ENCODE measurements at places on chromosomes 7 and 10.

- DNase-seq = peak; percentile 79
Measured at GRCh38 chr10:91409869-91410637, at the start of gene HECTD2. TSS of gene HECTD2 (plus strand) at chr10:91410344. CDS start at chr10:91410439, 95 bp downstream.

- DNase-seq = no peak
Measured at GRCh38 chr10:99784727-99785441, 2.4 kb downstream of the ABCC2 start.

GRCh38 chr7:108525327-108525984 is 479 bp downstream of the PNPLA8 start:
- DNase-seq = no peak

DNA sequence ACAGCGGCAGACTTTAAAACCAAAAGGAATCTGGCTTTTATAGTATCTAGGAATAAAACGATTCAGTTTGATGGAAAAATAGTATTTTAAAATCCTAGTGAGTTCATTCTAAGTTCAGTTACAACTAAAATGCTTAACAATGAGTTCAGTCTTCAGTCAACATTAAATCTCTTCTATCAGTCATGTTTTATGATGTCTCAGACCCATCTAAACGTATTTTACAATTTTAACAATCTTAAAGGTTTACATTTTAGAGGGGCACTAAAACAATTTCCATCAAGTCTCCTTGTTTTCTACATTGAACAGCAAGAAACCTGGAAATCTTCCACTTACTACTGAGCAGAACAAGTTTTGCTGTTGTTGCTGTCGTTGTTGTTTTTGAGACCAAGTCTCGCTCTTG is 10.0 kb downstream of the SVOPL start:
- DNase-seq = no peak

- no peak for DNase-seq
Measured at GRCh38 chr10:18221123-18221522, 80.9 kb downstream of the CACNB2 start.

DNA sequence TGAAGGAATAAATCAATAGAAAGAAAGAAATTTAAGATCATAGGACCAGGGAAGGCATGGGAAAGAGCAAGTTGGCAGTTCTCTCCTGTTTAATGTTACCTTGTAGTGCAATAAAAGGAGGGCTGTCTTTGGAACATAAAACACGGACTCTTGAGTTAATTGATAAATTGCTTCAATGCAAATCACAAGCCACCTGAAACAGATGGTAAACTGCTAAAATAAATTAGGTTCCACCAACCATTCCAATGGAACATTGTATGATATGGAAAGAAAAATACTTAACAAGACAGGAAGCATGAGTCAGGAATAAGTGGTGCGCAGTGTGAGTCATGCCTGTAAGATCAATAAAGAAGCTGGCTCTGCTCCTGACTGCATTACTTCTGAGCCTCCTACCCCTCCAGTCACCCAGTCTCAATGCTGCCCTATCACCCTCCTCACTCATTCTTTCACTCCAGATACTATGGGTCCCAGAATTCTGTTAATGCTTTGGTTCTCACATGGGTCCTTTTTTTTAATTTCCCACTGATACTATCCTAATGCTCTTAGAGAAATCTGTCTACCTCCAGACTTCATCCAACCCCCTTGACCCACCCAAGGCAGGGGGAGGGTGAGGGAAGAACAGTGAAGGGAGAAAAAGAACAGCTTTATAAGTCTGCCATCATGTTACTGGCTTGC is 78.9 kb downstream of the LRRC17 start:
- DNase-seq = peak; percentile 29

DNA sequence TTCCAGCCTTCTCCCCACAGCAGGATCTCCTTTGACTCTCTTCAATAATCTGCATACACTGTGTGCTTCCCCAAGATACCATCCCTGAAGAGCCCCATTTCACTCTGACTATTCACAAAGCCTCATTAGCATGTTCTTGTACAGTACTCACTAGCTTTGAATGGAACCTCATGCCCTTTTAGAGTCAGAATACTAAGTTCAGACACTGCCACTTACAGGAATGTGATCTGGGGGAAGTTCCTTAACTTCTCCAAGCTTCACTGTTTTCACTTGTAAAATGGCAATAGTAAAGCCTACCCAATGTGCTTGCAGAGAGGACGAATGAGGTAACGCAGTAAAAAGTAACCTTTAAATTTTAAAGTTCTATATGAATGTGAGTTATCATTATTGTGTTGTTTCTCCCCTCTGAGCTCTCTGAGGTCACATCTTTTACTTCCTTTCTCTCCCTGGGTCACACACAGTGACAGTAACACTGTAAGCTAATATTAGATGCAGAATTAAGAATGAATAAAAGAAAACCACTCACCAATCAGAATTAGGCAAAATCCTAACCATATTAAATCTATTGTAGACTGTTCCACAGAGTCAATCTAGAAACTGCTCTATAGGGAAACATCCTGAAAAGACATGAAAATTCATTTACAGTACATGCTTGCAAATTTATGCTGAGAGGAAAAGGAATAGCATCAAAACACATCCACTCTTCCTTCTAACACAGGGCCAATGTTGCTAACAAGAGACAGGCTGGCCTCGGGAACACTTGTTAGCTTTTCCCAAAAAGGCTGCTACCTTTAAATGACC is 64.2 kb upstream of the IL6 start:
- no peak for DNase-seq

DNA sequence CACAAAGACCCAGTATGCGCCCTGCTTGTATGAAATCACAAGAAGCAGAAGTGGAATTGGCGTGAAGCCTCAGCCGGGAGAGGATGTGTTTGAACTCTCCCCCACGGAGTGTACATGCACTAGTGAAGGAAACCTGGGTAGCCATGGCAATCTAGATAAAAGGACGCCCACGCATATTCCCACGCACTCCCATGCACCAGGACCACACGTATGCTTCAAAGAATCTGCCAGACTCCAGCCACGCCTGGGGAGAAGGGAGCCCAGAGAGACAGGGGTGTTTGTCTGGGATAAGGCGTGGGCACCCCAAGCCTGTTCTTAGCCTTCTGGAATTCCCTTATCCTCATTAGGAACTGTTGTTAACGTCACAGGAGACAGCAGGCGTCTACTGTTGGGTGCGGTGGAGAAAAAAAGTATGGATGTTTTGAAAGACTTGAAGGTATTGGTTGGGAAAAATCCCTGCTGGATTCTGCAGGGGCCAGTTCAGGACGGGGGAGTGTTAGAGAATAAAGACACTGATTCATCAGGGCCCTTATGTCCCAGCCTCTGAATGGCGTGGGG is 28.9 kb upstream of the ECHDC3 start:
- no peak for DNase-seq

DNA sequence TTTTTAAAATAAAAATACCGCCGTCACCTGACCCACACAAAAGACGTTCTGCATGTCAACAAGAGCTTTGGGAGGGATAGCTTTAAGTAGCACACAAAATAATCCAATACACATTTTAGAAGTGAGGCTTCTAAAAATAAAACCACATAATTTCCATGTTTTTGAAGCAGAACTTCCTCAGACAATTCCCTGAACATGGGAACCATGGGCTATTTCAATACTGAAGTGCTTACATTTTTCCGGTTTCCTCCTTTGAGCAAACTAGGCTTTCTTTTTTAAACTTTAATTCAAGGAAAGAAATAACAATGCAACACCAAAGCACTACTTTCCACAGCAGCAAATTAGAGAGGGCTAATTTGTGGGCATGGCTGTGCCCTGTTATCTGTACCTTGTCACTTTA is 59.9 kb downstream of the ELMO1 start:
- DNase-seq = no peak

GRCh38 chr7:117083648-117084047 is 130.3 kb downstream of the ST7 start:
- DNase-seq = no peak

DNA sequence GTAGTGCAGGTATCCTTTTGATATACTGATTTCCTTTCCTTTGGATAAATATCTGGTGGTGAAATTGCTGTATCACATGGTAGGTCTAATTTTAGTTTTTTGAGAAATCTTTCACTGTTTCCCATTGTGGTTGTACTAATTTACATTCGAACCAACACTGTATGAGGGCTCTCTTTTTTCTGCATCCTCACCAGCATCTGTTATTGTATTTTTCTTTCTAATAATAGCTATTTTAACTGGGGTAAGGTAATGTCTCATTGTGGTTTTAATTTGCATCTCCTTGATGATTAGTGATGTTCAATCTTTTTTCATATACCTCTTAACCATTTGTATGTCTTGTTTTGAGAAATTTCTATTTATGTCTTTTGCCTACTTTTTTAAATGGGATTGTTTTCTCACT is 335.4 kb upstream of the MTPN start:
- DNase-seq = no peak

DNA sequence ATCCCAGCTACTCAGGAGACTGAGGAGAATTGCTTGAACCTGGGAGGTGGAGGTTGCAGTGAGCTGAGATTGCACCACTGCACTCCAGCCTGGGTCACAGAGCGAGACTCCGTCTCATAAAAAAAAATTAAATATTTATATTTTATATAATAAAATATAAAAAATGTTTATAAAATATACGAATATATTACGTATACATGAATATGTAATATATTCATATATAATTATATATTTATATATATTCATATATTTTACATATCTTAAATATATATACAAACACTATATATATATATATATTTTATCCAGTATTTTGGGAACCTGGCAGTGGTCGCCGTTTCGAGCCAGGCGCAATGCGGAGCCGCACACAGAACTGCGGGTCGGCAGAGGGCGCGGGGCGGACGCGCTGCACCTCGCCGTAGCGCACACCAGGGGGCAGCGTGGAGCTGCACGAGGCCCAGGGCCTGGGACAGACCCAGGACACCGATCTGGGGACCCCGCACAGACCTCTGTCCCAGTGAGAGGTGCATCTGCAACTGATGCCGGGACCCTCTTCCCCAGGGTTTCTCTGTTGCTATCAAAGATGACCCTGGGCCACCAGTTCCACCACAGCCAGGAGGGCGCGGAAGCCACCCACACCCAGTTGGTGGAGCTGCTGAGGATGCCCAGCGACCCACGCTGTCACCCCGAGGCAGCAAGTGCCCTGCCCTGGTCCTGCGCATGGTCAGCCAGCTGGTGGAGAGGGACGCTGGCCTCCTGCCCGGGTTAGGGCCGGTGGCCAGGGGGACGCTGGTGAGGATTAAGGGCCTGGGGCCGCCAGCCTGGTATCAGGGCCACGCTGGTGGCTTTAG is 22.7 kb downstream of the AP5Z1 start:
- no peak for DNase-seq

GRCh38 chr7:70457883-70458680 is 673.9 kb upstream of the GALNT17 start:
- peak; percentile 22 for DNase-seq

DNA sequence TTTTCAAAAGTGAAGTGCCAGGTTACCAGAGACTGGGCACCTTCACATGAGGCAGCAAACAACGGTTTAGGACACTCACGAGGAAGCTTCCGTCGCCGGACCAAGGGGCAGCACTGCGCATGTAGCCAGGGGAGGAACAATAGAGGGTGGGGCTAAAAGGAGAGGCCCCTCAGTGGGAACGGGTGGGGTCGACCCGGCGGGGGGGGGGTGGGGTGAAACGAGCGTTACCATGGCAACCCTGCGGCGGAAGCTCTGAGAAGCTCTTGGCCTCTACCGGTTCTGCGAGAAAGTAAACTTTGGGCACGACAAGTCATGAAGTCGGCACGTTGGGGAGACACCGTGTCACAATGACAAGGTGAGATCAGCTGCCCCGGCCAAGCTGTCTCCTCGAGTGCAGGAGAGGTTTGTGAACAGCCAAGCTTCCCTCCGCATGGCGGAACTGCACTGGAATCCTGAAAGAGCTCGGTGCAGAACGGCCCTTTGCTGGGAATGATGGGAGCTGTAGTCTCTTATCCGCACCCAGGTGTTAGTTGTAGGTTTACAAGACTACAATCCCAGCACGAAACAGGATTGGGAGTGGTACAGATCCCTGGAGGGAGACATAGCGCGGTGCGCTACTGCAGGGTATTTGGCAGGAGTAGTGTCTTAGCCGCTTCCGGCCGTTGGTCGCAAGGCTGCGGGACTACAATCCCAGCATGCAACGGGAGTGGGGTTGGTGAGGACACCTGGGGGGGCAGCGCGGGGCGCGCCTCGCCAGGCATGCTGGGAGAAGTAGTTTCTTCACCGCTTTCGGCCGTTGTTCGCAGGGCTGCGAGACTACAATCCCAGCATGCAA is 72.8 kb upstream of the ZNF722 start:
- DNase-seq = peak; percentile 95

DNA sequence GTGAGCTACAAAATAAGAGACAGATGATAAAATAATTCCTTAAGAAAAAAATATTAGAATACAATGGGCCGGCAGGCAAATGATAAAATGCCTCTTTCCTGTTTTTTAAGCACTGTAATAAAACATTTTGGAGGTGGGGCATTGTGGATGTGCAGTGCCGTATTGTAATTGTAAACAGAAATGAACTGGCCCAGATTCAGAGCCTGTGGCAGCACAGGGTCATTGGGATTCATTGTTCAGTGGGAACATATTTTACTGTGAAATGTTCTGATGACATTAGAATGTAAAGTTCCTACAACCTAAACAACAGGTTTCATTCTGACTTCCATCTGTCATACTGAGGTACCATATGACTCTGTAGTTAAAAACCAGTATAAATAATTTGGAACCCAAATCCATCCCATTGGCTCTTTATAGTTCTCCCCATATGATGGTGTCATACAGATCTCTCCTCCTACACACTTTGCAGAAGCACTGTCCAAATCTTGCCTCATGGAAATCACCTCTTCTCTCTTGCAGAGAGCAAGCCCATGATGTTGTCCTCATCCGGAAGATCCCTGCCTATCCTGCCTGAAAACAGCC is 264.6 kb downstream of the WDR37 start:
- no peak for DNase-seq

DNA sequence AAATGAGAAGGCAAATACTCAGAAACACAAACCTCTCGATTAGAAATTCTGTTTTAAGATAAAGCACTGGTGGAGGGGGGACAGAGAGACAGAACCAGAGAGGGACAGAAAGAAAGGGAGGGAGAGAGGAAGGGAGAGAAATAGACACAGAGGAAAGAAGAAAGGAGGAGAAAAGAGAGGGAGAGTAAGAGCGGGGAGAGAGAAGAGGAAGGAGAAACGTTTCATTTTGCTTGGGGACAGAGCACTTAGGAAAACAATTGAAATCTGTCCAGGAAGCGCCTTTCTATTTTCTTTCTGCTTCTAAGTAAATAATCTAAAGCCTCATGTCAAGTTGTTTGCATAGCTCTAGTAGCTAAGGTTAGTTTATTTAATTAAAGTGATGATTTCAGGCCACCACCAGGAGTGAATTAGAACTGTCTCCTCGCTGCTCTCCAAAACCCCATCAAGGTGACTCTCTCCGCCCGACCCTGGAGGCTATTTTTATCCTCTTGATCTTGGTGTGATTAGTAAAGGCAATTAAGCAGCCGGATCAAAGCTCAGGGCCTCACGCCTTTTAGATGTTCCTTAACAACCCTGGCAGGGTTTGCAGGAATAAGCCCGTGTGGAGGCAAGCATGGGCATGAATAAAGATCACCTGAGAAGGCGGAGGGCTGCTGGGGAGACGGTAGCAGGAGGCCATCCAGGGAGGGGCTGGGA is 73.4 kb upstream of the INSIG1 start:
- no peak for DNase-seq
